Stimulated activated CD8-positive, alpha-beta memory T cell treated with anti-CD3 and anti-CD28 coated beads, Interleukin-4, amount 100 ng/mL, for 4 hours (primary cell): ENCODE measurements at places on chromosomes 5 and 9.

GRCh38 chr9:34377404-34377746, 677 bp upstream of the MYORG start:
- no peak for DNase-seq

- DNase-seq: no peak
Measured at GRCh38 chr5:9350301-9350797, 195.5 kb downstream of the SEMA5A start.

DNA sequence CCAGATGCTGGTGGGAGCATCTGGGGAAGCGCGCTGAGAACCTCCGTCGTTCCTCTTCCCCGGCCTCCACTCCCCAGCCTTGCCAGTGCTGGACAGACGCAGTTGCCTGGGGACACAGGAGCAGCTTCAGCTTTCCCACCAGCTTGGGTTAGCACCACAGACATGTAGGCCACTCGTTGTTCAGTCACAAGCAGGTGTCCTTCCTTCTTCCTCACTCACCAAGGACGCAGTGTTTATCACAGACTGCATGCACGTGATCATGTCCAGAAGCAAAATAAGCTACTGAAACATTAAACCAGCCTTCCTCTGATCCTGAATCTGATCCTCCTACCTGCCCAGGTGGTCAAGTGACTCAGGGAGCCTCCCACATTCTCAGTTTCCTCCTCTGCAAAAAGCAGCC, 232.9 kb downstream of the SYK start:
- DNase-seq: no peak

DNA sequence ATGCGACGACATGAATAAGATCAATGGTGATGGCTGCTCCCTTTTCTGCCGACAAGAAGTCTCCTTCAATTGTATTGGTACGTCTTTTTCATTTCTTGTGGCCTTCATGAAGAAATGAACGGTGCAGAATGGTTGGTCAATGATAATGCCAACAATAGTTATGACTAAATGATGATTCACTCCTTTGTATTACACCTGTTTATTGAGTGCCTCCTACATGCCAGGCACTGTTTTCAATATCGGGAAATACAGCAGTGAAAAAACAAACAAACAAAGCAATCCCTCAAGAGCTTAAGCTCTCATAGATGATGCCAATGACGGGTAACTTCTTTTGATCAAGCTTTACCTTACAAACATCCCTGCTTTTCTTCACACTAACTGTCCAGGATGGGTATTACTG, 117.7 kb downstream of the PAPPA start:
- no peak for DNase-seq

- DNase-seq: peak; percentile 40
Measured at GRCh38 chr9:136283291-136284235, 20.3 kb downstream of the CCDC187 start.

DNA sequence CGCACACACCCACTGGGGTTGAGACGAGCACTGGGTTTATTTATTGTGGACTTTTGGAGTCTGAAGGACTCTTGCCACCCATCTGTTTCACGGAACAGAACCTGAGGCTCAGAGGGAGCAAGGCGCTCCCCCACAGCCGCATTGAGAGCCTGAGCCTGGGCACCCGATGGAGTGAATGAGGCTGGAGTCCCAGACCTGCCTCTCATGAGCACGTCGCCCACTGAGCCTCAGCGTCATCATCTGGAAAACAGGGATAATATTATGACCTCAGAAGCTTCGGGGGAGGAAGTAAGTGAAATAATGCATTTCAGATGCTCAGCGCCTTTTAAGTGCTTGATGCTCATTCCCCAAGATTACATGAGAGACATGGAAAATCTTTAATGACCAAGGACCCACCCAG, 5.5 kb downstream of the NEK6 start:
- no peak for DNase-seq

- DNase-seq: no peak
Measured at GRCh38 chr9:378263-378662, 163.6 kb downstream of the DOCK8 start.

DNA sequence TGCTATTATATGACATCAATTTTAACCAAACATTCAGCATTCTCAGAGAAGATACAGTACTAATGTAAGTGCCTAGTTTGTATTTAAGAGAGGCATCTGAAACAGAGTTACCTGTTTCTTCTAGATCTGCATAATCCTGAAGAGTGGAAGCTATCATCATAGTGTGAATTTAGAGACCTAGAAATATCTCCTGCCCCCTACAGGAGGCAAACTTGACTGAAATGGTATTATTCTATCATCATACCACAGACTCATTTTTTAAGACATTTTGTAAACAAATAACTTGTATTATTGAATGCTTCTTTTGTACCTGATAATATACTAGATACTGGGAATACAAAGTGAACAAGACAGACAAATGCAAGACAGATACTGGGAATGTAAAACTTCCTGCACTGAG, 216.8 kb upstream of the RPS23 start:
- DNase-seq: no peak

- DNase-seq: no peak
Measured at GRCh38 chr5:165209101-165209727, 1703.8 kb downstream of the MAT2B start.

- DNase-seq: peak; percentile 12
Measured at GRCh38 chr9:2857564-2858198, 13.8 kb upstream of the PUM3 start.

- DNase-seq: no peak
Measured at GRCh38 chr9:95879591-95879990, 4.1 kb downstream of the ERCC6L2 start.

DNA sequence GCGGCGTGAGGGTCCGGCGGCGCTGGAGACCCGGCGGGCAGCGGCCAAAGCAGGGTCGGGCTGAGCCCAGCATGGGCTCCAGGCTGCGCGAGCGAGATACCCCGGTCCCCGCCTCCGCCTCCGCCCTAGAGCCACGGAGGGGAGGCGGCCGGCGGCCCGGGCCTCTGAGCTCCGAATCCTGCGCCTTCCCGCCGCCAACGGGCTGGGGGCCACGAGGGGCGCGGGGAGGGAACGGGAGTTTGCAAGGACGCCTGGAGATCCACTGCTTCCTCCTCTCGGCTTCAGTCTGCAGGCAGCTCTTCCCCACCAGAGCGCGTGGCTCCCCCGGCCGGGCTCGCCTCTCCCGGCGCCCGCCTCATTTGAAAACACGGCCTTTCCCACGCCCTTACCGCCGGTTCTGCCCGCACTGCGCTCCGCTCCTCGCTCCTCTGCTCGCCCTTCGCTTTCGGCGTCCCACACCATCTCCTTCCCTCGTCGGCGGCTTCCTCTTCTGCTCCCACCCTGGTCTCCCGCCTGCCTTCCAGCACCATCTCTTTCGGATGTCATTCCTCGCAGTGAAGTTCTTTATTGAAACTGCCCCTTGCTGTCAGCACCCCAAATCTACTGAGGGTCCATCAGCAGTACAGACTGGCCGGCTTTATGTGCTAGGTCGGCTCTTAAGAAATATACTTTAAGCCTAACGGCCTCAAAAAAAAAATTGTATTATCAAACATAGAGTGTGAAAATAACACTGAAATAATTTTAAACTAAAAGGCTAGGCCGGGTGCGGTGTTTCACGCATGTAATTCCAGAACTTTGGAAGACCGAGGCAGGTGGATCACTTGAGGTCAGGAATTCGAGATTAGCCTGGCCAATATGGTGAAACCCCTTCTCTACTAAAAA, 105.0 kb upstream of the FAM120A start:
- no peak for DNase-seq

DNA sequence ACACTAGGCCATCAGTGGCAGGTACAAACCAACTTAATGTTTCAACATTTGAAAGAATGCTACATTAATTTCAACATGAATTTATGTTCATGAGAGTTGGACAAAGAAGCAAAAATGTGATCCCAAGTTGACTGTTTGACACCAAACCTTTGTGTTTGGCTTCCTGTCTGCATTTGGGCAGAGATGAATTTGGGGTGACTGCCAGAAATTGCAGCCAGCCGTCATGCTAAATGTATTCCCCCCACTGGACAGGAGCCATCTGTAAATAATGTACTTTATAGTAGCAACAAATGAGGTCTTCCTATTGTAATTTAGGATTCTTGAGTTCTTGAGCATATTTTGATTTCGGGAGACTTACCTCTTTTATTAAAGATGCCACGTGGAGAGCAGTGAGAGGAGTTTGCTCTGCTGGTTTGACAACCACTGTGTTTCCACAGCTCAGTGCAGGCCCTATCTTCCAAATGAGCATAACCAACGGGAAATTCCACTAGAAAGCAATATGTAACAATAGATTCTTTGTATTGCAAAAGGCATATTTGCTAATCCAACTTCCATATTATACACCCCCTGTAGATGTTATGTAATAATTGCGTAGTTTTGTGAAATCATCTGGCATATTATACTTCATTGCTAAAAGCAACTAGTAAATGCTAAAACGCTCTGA, 27.6 kb downstream of the ALDH1A1 start:
- no peak for DNase-seq

DNA sequence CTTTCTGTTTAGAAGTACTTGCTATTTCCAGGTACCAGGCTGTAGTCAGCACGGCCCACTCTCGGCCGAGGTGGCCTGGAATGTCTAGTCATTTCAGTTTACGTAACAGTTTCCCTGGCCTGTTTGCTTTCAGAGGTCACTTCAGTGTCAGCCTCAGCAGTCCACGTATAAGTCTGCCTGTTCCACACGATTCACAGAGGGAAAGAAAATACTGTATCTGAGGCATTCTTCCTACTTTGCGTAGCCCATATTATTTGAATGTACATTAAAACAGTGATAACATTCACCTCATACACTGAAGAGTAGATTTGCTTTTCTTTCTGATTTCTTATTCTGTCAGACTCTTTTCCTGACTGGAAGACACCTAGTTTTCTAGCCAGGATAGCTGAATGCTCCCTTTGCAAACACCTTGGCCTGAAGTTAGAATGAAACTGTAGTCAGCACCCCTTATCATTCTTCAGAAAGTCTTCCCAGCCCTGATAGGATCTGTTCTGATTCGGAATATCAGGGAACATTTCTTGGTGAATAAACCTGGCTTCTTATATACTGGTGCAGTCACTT, 140.9 kb downstream of the AOPEP start:
- DNase-seq: no peak

DNA sequence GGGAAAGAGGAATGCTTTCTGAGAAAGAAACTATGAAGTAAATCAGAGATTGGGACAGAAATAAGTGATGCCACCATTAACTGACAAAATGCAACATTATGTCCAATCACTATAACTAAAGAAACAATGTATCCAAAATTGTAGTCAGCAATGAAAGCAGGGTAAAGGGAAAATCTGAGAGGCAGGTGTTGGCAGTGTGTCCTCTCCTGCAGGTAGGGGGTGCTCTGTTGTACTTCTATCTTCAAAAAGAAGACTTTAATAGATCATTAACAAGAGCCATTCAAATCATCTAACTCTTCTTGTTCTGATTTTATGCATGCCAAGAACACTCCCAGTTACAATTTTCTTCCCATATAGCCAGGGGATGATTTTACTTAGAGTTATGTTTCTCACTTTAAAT, 1275.7 kb downstream of the PTPRD start:
- no peak for DNase-seq

DNA sequence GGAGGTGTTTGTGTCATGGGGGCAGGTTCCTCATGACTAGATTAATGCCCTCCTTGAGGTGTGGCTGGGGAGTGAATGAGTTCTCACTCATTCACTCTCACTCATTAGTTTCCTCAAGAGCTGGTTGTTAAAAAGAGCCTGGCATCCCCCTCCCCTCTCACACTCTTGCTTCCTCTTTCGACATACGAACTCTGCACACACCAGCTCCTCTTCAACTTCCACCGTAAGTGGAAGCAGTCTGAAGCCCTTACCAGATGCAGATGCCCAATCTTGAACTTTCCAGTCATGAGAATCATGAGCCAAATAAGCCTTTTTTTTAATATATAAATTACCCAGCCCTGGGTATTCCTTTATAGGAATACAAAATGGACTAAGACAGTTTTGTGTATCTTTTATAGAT, 82.5 kb downstream of the SPRY4 start:
- DNase-seq: no peak

DNA sequence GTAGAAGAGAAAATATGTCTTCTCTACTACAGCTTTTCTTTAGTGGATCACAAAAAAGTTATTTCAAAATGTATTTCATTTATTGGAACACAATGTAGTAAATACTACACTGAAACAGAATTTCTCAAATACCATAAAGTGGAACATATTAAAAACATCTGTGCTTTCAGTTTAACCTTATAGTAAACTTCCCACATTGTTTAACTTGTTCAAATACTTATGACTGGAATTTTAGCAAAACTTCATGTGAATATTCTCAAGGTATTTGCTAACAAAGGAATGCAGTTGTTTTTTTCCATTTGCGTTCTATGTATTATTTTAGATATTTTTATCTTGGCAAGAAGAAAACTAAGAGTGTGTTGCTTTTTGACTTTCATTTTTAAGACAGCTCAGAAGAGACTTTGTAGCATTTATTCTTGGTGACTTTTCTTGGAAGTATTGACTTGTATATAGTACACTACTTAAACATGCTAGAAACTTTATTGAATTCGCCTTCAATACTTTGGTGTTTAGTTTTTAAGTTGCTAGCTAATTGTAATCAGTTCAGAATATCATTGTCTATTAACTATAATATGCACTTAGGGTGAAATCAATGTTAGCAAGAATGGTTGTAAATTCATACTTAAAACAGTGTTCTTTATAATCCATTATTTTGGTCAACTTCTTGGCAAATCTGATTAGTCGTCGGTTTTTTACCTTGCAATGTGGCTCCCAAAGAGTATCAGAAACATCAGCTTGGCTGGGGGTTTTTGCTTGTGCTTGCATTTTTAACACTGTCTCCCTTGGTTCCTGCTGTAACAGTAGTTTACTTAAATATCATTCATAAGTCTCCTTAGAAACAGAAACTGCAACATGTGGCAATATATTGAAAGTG, 5.0 kb upstream of the RHOBTB3 start:
- no peak for DNase-seq

- DNase-seq: no peak
Measured at GRCh38 chr5:96008987-96009647, 47.5 kb upstream of the ELL2 start.

DNA sequence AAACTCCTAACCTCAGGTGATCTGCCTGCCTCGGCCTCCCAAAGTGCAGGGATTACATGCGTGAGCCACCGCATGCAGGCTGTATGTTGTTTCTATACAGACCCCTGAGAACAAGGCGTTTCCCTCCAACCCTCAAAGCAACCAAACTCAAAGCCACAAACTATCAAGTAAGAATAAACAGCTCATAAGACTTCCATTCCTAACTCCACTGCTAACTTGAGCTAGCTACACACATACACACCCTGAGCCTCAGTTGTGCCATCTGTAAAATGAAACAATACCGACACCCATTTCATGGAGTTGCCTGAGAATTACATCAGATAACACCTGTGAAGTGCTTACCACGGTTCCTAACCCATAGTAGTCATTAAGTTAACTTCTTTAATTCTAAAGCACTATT, 70.8 kb downstream of the SERINC5 start:
- DNase-seq: no peak

DNA sequence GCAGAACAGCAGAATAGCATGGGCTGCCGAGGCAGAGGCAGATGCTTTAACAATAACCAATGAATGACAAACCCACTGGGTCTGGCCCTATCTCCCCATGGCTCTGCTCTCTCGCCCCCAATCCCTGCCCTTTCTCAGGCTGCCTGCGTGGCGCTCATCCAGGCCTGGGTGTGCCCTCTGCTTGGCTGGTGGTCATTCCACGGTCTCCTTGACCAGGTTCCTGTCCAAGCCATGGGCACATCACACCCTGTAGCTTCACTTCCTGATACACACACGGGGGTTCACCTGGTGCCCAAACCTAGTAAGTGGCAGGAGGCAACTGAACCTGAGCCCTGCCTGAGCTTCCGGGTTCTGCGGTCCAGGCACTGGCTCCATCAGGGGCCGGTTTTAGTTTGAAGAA, 87.6 kb downstream of the DAP start:
- DNase-seq: no peak

- no peak for DNase-seq
Measured at GRCh38 chr9:136169495-136169894, 35.4 kb downstream of the LHX3 start.

- DNase-seq: no peak
Measured at GRCh38 chr9:84789463-84789830, 119.9 kb downstream of the NTRK2 start.
